ENCODE measurements at places on chromosomes 7 and 10. TPM values are rescaled to one million over a fixed set of nuclear protein-coding genes. Genes with fewer than 3 reads are reported as not detected.

DNA sequence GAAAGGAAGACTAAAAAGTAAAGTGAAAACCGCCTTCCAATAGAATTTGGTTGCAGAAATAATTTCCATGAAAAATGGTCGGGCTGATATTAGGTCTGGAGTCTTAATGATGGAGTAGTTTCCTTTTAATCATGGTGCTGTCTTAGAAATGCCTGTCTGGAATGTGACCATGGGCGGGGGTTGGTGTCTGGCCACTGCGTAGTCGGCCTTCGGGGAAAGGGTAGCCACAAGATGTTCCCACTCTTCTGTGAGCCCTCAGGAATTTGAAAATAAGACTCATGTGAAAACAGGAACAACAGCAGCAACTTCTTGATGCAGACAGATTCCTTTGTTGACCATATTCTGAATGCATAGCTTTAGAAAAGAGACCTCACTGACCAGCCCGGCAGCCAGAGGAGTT, 176.8 kb downstream of the KIAA1217 start:
- no peak overlapping the region for H3K4me3 ChIP-seq
- no peaks in the 10 kb centered on the region for H3K36me3 ChIP-seq
- no peak overlapping the region for H3K27ac ChIP-seq
- H3K27me3 ChIP-seq = no peaks in the 10 kb centered on the region

DNA sequence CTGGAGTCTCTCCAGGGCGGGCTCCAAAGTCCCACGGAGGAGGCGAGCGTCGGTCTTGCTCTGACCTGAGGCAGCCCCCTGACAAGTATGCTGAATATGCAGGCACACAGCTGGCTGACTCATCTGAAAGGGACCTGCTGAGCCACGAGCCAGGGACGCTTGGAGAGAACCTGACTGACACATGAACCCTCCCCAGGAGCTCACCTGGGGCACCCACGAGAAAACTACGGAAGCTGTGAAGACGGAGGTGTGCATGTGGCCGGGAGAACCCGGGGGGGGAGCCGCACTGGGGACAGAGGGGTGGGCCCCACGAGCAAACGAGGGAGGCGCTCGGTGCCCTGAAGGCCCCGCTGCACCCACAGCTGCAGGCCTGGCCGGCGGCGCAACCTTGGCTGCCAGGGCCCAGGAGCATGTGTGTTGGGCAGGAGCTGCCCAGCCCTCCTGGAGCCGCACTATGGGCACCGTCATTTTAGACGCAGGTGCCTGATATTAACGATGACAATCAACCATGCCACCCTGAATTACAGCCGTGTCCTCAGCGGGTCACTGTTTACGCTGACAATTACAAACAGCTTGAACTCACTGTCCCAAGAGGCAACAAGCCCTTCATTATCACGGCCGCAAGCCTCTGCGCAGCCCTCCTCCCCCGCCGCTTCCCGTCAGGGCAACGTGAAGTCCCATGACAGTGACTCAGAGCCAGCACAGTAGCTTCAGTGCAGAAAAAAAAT, 64.7 kb downstream of the DIP2C start:
- no peaks in the 10 kb centered on the region for H3K36me3 ChIP-seq
- no peak overlapping the region for H3K4me3 ChIP-seq
- peaks cover 41% of the 10 kb centered on the region for H3K27me3 ChIP-seq

GRCh38 chr10:34109952-34110702, 705.0 kb downstream of the PARD3 start:
- H3K4me1 ChIP-seq = no peaks in the 10 kb centered on the region
- H3K4me3 ChIP-seq = no peak overlapping the region
- H3K36me3 ChIP-seq = no peaks in the 10 kb centered on the region
- no peaks in the 10 kb centered on the region for H3K27me3 ChIP-seq
- no peak overlapping the region for H3K27ac ChIP-seq

DNA sequence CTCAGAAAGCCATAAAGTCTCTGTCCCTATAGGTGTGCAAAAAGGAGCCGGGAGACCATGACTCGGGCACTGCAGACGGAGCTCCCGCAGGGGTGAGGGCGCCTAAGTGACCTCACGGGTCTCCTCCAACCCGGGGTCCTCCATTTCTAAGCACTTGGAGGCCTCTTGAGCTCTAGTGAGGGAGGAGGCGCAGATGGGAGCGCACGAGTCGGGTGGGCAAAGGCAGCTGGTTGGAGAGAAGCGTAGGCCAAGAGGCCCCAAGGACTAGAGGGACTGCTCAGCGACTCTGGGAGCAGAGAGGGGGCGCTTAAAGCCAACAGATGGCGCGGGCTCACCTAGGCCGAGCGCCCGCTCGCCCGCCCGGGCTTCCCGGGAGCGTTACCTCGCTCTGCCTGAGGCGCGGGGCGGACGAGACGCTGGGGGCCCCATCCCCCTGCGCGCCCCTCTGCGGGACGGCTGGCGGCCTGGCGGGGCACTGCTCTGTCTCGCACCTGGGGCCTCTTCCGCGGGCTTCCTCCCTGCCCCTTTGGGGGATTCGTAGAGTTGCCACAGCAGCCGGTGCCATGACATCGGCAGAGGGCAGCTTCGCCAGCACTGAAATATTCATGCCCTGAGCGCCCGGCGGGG, 523 bp upstream of the CDH23 start:
- peaks cover 17% of the 10 kb centered on the region for H3K4me1 ChIP-seq
- no peak overlapping the region for H3K4me3 ChIP-seq
- DNase-seq = peak; percentile 68
- no peaks in the 10 kb centered on the region for H3K36me3 ChIP-seq
- peaks cover 33% of the 10 kb centered on the region for H3K27me3 ChIP-seq

GRCh38 chr10:98285416-98285815, 17.4 kb upstream of the LOXL4 start:
- no peaks in the 10 kb centered on the region for H3K36me3 ChIP-seq
- H3K27ac ChIP-seq = no peak overlapping the region
- H3K4me3 ChIP-seq = no peak overlapping the region
- H3K4me1 ChIP-seq = no peaks in the 10 kb centered on the region

DNA sequence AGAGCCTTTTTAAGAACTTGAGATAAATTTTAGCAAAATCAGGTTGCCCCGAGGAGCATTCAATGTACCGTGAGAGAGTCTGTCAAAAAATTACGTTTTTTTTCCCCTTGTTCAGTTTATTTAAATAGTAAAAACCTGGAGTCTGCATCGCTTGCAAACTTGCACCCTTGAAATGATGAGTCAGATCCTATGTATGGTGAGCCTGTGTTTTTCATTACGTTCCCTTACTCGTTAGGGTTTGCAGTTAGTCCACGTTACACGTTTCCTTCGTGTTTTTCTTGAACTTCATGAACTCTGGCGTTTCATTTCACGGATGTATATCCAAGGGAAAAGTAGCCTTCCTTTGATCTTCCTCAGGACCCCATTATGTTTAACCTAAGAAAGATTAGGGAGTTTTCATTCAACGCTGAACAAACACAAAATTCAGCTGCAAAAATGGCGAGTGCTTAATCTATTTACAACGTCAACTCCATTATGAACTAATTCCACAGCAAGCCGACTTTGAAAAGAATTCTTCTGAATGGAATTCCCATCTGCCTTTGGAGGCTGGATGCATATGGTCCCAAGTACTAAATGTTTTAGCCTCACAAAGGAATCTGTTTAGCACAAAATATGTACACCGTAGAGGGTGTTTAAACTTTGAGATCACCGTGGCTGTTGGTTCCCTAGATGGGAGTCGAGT, 182.4 kb downstream of the MYOF start:
- no peak for DNase-seq
- H3K27me3 ChIP-seq = no peaks in the 10 kb centered on the region
- H3K4me3 ChIP-seq = no peak overlapping the region
- H3K36me3 ChIP-seq = no peaks in the 10 kb centered on the region
- H3K4me1 ChIP-seq = no peaks in the 10 kb centered on the region
- no peak overlapping the region for H3K27ac ChIP-seq

GRCh38 chr10:100183481-100183880, 2.3 kb downstream of the ERLIN1 start:
- peak; percentile 8 for DNase-seq
- peaks cover 19% of the 10 kb centered on the region for H3K4me1 ChIP-seq
- no peaks in the 10 kb centered on the region for H3K27me3 ChIP-seq
- peaks cover 18% of the 10 kb centered on the region for H3K36me3 ChIP-seq
- peak overlapping the region; percentile 37 for H3K27ac ChIP-seq
- H3K4me3 ChIP-seq = no peak overlapping the region

DNA sequence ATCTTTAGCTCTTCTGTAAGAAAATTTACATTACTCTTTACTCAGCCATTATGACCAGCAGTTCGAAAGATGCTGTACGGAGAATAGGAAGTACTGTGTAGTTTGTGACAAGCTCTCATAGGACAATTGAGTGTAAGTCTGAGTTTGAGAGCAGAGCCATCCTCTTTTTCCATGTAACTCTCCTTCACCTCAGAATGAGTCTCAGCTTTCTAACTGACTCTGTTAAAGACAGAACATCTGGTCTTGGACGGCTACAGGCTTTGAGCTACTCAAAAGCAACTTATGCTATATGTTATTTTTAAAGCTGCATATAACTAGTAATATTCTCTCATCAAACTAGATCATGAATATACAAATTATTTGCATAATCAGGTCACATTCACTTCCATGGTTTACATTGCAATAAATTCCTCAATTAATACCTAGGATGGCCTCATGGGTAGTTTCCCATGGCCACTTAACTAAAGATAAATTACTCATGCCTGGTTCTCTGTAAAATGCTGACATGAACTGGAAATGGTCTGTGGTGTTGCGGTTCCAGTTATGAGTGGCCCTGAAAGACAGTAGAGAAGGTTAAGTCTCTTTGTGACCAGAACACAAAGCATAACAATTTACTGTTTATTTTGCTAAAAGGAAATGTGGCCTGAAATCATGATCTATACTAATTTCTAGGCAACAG, 358.7 kb downstream of the PHF14 start:
- H3K27me3 ChIP-seq = no peaks in the 10 kb centered on the region
- no peak for DNase-seq
- H3K36me3 ChIP-seq = no peaks in the 10 kb centered on the region
- no peak overlapping the region for H3K4me3 ChIP-seq
- no peak overlapping the region for H3K27ac ChIP-seq

GRCh38 chr10:77592946-77593636, 44.5 kb downstream of the KCNMA1 start:
- H3K27ac ChIP-seq = no peak overlapping the region
- peaks cover 9% of the 10 kb centered on the region for H3K4me1 ChIP-seq
- no peak for DNase-seq
- no peaks in the 10 kb centered on the region for H3K36me3 ChIP-seq

- H3K4me1 ChIP-seq = no peaks in the 10 kb centered on the region
- H3K36me3 ChIP-seq = no peaks in the 10 kb centered on the region
- H3K27ac ChIP-seq = no peak overlapping the region
Observed at GRCh38 chr10:114273910-114274309, 34.9 kb downstream of the VWA2 start.

The ZNF804B gene
- not detected for total RNA-seq

The GRID2IP gene
- 1.7 TPM for total RNA-seq

The GRID1 gene
- not detected for total RNA-seq

The FAM185A gene
- total RNA-seq = 11.8 TPM

The OAT gene
- 16.9 TPM for total RNA-seq

The HGF gene
- total RNA-seq = not detected

The SYT15 gene
- total RNA-seq = 1.1 TPM
